ENCODE measurements at places on chromosomes 3 and 15. TPM values are rescaled to one million over a fixed set of nuclear protein-coding genes. Genes with fewer than 3 reads are reported as not detected.

Gene SLC12A1
- not detected for total RNA-seq

Gene PDE12
- 26.4 TPM for total RNA-seq

Gene MYH15
- 0.09 TPM for total RNA-seq

Gene SLC7A14
- not detected for total RNA-seq

GRCh38 chr3:14536055-14536815 is 3.9 kb downstream of the GRIP2 start:
- no peak for DNase-seq

GRCh38 chr3:185465471-185465870 is 33.4 kb downstream of the TMEM41A start:
- no peak for DNase-seq

GRCh38 chr15:46117071-46117470 is 482.2 kb downstream of the SQOR start:
- no peak for DNase-seq

DNA sequence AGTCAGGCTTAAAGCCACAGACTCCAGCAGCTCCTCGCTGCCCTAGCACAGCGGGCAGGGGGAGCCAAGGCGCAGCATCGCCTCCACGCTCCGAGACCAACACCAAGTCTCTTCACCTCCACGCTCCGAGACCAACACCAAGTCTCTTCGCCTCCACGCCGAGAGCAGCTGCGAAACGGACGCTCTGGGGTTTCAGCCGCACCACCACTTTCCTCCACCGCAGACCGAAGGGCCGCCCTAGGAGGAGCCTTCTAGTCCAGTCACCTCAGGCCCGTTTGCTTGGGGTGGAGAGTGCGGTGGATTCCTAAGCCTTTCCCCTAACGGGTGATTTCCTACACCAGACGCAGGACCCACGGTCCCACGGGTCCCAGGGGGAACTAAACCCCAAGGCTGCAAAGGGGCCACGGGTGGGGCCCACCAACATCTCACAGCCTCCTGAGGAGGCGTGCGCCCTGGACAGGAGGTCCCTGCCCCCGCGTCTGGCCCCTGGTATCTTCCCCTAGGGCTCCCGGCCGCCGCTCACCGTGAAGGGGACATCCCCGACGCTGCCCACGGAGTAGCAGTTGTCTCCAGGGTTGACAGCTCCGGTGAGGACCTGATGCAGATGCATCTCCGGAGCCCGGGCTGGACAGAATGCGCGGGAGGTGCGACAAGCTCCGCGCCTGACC is 501 bp downstream of the DMXL2 start:
- no peak for DNase-seq

GRCh38 chr15:86353213-86353612 is 273.5 kb downstream of the AGBL1 start:
- no peak for DNase-seq

DNA sequence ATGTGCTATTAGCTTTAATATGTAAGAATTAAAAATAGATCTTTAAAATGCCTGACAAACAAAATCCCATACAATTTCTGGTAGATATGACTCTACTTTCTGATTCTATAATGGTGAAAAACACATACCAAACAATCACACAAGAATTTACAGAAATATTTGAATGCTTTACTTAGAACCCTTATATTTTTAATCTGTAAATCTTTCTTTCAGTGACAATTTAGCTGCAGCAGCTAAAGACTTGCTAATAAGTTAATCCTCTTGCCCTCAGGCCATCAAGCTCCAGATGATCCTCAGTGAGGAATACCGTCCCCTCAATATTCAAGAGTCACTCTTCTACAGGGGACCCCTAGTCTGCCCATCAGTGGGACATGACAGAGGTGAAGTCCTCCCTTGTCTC is 55.6 kb downstream of the C3orf80 start:
- no peak for DNase-seq
